ENCODE measurements at places on chromosomes 11 and 22.

DNA sequence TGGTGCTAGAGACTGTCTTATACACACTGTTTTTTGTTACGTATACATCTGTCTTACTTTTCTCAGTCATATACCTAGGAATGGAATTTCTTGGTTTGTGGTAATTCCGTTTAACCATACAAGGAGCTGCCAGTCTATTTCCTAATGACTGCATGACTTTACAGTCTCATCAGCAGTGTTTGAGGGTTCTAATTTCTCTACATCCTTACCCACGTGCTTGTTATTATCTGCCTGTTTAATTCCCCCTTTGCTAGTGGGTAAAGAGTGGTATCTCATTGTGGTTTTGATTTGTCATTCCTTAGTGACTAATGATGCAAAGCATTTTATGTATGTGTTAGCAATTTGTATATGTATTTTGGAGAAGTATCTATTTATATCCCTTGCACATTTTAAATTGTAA, 1008.0 kb downstream of the FAM181B start:
- no peak for DNase-seq

DNA sequence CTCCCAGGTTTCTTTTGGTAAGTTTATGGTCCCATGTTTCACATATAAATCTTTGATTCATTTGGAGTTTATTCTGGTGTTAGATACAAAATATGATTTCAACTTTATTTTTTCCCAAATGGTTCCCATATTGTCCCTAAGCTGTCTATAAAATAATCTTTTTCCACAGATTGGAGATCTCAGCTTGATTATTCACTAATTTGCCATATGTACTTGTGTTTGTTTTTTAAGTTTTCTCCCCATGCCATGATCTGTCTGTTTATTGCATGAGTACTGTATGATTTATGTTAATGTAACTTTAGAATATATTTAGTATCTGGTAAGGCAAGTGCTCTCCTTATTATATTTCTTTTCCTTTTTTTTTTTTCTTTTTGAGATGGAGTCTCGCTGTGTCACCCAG, 19.9 kb upstream of the CLMP start:
- DNase-seq, result no peak

DNA sequence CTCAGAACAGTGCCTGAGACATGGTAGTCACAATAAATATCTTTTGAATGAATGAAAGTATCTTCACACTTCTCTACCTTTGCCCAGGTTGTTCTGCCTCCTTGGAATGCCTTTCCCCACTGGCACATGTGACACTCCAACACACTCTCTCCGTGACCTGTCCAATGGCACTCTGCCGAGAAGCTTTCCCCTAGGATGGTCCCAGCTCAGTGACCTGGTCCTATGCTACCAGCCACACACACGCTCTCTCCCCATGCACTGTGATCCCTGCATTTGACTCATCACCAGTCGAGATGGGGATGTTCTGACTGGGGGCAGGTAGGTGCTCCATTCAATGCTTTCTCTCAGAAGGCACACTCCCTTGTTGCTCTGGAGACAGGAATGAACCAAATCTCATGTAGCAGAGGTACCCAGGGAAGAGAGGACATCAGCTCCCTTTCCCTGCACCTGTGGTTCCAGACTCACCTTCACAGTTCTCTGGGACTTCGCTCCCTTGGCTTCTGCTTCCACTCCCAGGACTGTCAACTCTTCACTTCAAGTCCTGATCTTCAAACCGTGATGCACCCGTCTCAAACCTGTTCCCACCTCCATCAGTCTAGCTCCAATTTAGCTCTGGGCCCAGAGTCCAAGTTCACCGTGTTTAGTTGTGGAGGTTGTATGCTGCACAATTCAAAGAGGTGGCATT, 30.7 kb upstream of the LMO1 start:
- no peak for DNase-seq

DNA sequence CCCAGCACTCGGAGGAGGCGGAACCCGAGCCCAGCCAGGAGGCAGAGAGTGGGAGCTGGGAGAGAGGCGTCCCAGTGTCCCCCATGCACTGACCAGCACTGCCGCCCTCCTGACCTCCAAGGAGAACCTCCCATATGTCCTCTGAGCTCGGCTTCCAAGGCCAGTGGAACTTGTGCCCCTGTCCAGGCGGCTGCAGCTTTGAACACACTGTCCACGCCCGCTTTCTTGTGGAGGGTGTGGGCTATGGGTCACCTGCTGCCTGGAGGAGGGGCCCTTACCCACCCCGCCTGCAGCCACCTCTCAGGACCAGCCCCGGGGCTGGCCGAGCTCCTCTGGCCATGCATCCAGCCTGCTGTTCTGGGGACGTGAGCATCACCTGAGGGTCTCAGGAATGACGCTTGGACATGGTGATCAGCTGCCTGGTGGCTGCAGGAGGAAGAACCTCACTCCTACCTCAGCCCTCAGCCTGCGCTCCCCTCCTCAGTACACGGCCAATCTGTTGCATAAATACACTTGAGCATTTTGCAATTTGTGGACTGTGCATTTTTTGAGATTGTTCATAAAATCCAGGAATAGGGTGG, 22.2 kb upstream of the MUC5B start:
- no peak for DNase-seq

DNA sequence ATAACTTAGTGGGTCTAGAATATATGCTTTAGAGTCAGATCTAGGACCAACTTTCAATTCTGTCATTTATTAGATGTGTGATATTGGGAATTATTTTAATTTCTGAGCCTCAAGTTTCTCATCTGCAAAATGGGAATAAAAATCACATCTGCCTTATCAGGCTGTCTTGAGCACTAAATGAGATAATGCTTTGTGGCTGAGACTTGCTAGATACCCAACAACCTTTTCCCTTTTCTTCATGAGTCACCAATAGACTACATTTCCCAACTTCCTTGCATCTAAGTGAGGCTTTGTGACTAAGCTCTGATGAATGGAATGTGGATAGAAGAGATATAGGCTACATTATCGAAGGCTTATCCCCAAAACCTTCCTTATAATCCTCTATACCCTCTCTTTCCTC, 220.7 kb upstream of the SESN3 start:
- DNase-seq, result no peak

All from HCT116 (cell line).